ENCODE measurements at places on chromosomes 5 and 9.
A peak's percentile ranks its signal among the peaks of the same experiment; 100 is the strongest.

DNA sequence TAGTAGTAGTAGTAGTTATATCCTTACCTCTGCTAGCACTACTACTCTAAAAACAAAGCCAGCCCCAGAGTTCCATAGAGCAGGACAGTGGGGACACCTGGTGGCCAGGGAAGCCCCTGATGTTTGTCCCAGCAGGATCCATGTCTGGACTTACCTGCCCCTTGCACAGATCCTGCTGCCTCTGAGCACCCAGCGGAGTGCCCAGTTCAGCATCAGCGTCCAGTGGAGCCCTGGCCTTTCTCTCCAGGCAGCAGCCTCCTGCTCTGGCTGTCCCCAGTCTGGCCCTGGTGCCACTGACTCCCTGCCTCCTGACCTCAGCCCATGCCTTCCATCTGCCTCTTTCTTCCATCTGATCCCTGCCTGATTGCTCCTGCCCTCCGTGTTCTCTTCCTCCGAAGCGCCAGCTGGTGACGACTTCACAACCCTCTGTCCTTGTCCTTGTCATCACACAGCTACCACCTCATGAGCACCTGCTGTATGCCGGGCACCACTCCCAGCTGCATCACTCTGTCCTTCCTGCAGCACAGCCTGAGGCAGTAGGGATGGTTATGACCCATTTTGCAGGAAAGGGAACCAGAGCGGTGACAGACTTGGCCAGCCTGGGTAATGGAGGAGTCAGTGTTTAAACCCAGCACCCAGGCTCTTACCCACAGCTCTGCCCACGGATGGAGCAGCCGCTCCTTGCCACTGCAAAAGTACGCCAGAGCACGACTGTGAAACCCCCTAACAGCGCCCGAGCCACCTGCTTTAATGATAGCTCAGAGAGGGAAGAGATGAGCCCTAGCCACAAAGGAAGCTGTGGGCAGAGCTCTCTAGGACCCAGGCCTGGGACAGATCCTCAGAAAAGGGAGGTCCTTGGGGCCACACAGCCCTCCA is 11.5 kb downstream of the SARDH start:
- no peak for DNase-seq

DNA sequence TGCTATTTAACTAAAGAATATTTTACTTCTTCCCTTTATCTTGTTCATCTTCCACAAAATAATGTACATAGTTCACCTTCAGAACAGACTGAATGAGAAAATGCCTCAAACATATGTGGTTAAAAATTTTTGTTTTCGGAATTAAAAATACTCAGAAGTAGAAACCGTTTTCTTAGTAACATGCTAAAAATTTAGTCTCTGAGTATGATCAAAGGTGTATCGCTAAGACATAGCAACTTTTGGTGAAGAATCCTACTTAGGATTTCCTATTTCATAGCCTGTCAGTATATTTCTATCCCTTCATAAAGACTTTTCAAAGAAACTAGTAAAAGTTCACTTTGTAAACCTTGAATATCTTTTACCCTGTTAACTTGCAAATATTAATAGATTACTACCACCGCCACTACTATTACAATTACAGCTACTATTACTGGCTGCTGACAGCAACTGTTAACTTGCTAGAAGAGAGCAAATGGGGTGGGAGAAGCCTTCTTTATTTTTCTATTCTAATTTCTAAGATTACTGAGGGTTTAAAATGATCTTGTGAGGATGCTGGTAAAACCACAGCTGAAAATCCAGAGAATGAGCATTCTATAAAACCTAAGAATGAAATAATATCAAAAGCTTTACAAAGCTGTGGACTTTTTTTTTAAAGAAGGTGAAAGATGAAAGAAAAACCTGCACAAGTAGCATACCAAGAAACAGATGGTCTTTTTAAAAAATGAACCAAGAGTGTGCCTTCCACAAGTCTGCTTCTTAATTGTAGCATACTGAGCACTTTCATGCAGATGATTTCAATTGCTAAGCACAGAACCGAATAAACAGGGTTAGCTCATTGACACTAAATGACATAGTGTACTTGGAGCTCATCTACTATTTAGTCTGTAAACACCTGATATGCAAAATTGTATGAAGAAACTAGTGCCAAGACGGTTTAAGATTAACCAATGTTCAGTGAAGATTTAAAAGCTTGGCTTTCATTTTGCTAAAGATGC is 246.3 kb upstream of the EFNA5 start:
- no peak for DNase-seq

GRCh38 chr5:98497418-98497817 is 276.0 kb upstream of the RGMB start:
- no peak for DNase-seq

DNA sequence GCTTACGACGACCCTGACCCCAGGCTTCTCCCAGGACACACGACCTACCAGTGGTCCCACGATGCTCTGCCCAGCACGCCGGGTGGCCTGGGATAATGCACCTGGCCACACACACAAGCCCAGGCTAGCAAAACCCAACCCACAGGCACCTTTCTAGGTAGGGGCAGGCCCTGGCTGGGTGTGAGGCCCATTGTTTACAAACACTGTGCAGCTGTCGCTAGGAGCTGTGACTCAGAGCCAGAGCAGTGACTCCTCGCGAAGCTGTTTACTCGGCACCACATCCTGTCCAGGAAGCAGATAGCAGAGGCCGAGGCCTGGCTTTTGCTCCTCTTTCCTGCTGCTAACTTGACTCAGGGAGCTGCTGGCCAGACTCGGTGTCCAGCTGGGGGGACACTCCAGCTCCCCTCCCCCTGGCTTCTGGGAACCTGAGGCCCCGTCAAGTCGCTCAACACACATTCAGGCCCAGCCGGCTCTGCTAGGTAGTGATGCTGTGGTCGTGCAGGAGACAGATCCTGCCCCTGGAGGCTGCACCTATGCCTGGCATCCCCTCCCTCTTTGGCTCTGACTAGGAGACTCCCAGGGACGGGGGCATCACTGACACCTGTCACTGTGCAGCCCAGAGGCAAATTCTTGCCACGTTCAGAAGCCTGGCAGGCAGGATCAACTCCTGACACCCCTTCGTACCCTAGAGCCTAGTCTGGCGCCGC is 12.8 kb upstream of the RALGDS start:
- DNase-seq = peak; percentile 77

- no peak for DNase-seq
Measured at GRCh38 chr9:27436234-27436633, 87.9 kb upstream of the IFNK start.

- no peak for DNase-seq
Measured at GRCh38 chr9:91978740-91979414, 28.8 kb upstream of the ROR2 start.

DNA sequence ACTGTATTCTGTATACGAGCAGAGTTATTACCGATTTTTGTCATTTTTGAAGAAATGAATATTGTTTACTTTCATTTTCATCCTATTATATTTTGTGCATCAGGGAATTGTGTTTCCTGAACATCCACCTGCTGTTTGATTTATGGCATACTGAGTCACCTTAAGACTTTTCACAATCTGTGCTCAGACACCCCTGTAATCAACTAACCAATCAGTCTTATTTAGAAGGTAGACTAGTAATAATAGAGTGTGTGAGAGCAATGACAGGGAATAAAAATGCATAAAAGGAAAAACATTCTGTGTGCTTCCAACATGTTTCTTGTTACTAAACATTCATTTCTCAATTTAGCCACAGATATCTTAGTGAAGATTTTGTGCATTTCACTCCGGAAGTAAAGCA is 1413.6 kb upstream of the ACO1 start:
- DNase-seq = no peak

DNA sequence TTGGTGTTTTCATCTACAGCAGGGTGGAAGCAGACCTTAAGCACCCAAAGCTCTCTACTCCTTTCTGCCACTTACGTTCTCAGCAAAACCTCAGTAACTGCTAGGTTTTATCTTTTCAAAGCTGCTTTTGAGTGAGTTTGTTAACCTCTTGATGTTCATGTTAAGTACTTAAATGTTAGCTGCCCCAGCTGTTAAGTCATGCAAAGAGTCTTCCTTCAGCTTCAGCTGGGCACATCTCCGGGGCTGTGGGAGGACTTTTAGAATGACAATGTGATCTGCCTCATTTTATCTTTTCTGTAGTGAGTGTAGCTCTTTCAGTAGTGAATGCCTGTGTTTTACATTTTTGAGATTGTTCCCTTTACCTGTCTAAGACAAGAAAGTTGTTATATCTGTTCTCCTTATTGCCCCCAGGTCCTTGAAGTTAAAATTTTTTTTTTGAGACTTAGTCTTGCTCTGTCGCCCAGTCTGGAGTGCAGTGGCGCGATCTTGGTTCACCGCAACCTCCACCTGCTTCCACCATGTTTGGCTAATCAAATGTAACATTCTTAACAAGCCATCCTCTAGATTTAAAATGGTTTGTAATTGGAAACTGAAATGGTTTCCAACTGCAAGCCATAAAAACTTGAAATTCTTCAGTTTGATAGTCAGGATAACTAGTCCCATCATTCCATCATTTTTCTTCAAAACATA is 19.6 kb downstream of the KDM4C start:
- DNase-seq = no peak

DNA sequence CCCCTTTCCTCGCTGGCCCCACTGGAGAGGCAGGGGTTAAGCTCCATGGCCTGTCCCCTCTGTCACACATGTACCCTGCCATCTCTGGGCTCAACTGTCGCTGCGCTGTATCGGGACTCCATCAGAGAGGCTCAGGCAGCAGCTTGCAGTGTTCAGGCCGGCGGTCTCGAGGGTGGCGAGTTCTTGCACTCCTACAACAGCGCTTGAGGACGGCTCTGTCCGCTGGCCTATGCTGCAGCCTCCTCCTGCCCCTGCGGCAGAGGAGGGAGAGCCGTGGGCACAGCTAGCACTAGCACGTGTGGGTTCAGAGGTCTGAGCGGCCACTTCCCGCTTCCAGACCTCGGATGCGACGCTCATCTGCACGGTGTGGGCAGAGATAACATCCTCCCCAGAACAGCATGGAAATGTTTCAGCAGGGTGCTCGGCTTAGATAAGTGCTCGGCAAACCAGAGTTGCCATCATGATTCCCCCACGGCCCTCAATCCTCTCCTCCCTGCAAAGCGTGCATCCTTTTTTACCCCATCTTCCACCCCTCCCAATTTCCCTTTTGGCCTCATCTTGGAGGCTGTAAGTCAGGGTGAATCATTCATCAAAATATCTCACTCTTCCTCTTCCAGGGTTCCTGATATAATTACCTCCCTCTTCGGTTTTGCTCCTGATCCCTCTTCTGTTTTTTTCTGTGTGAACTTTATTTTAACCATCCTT is 41.9 kb upstream of the FUBP3 start:
- DNase-seq = no peak

DNA sequence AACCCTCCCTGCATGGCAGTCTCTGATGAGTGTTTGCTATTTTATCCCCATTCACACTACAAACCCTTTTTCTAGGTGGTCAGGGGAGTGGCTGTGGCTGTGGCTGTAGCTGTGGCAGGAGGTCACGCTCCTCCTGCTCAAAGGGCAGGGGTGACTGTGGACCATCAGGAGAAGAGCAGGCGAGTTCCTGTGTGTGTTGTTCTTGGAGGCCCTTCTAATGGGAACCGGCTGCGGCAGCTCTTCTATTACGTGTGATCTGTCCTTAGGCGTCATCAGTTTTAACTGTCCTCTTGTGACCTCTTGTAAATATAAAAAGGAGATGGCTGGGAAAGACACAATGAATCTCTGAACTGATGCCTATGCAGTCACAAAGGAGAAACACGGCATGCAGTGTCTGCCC is 65.1 kb downstream of the ANKH start:
- no peak for DNase-seq

- DNase-seq = no peak
Measured at GRCh38 chr5:166342402-166342801, 1949.0 kb upstream of the WWC1 start.

DNA sequence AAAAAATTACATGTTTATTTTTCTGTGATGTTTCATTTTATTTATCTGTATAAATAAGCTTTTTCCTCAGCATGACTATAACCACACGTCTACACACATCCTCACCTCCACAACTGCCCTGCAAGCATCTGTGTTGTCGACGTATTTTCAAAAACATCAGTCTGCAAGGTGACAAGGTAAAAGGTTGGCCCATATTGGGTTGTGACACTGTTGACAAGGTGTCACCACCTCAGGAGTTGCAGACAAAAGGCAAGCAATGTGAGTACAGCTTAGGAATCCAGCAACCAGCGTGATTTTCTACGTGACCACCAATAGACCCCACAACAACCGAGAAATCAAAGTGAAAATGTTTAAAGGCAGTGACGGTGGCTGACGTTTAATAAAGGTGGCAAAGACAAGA is 187.6 kb downstream of the PARP8 start:
- DNase-seq = no peak

DNA sequence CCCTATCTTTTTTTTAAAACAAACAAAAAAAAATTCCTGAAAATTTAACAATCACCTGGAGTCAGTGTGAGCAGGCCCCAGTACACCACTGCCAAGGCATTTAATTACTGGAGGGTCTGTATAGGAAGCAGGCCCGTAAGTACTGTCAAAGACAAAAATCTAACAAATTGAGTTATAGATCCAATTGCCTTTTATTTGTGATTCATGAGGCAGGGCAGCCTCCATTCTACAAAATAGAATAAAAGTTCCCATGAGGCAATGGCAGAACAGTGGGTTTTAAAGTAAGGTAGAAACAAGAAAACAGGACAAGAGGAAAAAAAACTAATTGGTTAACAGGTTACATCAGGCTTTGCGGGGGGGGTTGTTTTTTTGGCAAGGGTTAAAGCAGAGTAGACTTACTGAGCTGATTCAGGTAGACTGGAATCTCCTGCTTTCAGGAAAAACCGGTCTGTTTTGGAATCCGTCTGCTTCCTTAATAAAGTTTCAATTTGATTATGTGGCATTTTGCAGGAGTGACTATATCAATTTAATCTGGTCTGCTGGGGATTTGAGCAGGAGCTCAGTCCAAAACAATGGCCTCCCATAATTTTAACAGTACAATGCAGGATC is 48.9 kb downstream of the AUH start:
- DNase-seq = no peak

DNA sequence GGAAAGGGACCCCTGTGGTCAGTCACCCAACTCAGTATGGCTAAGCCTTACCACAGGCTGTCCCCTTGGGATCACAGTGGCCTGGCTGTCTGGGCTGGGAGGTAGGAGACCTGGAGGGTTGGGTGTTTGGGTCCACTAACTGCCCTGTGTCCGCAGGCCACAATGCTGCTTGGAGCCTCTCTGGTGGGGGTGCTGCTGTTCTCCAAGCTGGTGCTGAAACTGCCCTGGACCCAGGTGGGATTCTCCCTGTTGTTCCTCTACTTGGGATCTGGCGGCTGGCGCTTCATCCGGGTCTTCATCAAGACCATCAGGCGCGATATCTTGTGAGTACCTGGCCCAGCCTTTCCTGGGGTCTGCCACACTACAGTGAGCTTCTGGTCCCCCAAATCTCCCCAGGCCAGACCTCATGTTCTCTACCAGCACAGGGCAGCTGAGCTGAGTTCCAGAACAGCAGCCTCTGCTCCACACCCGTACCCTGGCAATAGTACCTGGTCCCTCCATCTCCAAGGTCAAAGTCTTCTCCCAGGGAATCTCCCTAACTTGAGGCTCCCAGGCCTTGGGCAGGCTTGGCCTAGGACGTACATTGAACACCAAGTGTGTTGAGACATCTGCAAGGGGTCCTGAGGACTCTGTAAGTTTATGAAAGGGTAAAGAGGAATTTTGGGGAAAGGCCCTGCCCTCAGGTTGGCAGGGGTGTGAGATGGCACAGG is 2.8 kb downstream of the SLC27A4 start:
- no peak for DNase-seq

GRCh38 chr5:139651853-139652787 is 4.0 kb downstream of the CXXC5 start:
- peak; percentile 78 for DNase-seq

GRCh38 chr5:152367554-152367953 is 37.5 kb downstream of the NMUR2 start:
- no peak for DNase-seq

Data from nucleus accumbens (tissue), 56 donors.